COR-L47 (cell line): ENCODE measurements at places on chromosomes 3 and 15.

DNA sequence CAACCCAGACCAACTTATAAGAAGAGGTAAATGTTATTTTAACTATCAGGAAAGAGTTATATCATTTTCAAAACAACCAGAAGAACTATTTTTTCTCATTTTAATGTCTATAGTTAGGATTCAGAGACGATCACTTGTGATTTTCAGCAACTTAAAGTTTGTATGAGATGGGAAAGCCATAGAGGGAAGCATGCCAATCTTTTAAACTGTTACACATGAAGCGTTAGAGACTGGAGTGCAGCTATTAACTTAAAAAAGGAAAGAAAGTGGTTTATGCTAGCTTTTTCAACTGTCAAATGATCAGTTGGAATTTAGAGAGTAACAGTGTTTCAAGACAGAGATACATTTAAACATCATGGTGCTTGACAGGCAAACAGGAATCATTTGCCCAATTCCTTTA lies 91.7 kb upstream of the LPP start:
- DNase-seq = no peak

DNA sequence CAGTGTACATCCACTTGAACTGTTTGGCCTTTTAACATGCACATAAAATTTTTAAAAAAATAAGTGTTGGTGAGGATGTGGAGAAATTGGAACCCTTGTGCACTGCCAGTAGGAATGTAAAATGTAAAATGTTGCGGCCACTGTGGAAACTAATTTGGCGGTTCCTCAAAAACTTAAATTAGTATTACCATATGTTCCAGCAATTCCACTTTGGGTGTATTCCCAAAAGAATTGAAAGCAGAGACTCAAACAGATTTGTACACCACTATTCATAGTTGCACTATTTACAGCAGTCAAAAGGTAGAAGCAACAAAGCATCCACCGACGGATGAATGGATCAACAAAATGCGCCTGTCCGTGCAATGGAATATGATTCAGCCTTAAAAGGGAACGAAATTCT lies 55.2 kb upstream of the SEC61A1 start:
- DNase-seq = no peak

- DNase-seq = no peak
Measured at GRCh38 chr3:59258550-59259260, 208.9 kb upstream of the CFAP20DC start.

- DNase-seq = no peak
Measured at GRCh38 chr3:70488816-70489215, 176.4 kb upstream of the MDFIC2 start.

DNA sequence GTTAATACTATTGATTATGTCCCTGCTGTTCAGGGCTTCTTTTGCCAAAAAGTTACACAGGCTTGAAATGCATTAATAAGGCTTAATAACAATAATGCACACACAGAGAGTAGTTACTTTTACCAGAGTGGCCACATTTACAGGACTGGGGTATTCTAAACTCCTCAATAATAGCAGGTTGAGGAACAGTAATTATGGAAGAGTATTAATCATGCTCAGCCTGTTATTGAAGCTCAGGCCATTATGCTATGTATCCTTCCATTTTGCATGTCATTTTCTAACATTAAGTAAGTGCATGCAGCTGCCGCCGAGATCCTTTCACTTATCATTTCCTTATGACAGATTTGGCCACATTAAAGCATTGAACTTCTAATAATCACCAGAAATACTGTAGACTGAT lies 5.7 kb downstream of the ARRDC4 start:
- no peak for DNase-seq

- no peak for DNase-seq
Measured at GRCh38 chr3:14513566-14514322, 26.4 kb downstream of the GRIP2 start.

DNA sequence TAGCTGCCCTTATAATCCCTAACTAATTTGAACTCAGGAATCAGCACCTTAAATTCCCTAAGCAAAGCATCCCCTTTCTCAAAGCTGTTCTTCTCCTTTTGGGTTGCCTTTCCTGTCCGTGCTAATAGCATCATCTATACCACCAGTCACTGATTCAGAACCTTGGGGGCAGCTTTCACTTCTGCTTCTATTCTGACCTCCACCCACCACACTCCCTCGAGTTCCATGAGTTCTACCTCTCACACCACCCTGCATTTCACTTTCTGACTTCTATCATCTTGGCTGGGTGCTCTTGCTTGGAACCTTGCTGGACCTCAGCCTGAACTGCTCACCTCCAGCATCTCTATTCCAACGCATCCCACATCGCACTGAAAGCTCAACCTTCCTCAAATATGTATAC lies 55.4 kb upstream of the KCNMB2 start:
- DNase-seq = no peak

DNA sequence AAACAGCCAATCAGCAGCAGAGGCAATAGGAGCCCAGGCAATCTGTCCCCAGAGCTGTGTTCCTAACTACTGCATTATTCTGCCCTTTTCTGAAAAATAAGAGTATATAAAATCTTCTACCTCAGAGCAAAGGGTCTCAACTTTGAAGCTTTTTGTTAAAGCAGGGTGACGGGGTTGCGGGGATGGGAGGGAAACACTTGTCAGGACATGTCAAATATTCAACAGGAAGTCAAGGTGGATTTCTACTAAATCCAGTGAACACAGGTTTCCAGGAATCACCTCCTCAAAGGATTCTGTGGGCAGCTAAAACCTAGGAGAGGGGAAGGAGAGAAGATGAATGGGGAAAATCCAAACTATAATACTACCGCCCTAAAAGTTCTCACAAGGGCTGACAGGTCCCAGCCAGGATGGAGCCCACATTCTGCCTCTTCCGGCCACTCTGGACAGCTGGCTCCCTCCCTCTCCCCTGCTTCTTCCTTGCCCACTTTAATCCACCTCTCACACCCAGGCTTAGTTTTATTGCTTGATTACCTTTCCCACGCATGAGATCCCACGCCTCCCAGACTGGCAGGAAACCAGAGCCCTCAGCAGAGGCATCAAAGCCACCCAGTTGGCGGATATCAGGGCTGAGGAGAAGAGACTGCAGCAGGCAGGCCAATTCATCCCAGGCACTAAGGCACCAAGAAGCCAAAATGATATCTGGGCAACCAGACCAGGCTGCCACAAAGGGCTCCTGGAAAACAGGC lies 77.2 kb downstream of the OSBPL10 start:
- DNase-seq = no peak

DNA sequence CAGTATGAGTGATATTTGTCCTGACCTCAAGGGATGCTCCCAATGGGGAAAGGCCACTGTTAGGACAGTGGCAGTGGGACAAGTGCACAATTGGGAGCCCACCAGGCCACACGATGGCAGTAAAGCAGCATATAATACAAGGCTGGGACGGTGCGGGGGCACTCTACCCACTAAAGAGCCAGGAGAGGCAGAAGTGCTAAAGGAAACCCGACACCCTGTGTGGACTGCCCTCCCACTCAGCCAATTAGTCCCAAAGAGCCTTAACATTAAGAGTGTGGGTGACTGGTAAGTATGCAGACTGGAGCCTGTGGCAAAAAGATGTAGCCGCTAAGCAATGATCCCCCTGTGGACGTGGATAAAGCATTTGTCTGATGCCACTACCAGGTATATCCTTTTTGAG lies 8.2 kb upstream of the ZNF589 start:
- DNase-seq = peak; percentile 60

DNA sequence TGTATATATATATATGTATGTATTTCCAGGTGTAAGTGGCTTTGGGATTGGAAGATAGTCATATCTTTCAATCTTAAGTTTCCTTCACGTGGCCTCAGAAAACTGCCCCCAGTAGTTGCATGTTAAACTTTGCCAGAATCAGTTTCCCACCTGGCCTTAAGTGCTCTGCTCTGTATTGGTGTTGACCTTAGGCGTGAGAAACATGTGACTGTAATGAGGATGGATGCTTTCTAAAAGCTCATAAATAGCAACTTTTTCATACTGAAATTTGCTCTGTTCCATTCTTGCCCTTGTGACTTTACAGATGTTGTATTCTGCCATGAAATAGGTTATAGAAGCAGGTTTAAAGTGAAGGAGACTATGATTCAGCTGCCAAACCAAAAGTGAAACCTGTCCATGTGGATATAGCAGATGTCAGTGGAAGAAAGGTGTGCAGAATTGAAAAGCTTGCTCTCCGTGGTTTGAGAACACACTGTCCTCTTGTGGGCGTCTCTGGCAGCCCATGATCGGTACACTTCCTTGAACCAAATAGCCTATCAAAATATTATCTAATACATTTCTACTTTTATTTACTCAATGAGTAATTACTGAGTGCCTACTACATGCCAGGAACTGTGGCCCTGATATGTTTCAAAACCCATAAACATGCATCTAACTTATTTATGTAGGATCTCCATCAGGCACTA lies 15.8 kb downstream of the SCG5 start:
- DNase-seq = no peak
